ENCODE measurements at places on chromosomes 13 and 19. TPM values are rescaled to one million over a fixed set of nuclear protein-coding genes. Genes with fewer than 3 reads are reported as not detected.
A peak's percentile ranks its signal among the peaks of the same experiment; 100 is the strongest.

C19orf85 gene
- not detected for total RNA-seq

DNA sequence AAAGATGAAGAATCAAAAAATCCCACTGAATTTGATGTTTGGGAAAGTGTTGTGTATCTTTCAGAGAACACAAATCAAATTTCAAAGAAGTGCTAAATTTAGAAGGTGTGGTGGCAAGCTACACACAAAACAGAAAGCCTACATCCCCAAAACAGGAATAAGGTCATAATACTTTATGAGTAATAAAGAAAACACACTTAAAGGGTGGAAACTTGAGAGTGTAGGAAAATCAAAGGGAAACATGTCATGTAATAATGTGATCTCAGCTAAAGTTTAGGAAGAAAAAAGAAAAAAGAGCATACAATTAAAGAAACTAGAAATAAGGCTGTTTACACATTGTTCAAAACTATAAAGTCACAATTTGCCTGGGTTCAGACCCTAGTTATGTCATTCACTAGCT is 668.7 kb downstream of the PCDH17 start:
- no peak for DNase-seq

DNA sequence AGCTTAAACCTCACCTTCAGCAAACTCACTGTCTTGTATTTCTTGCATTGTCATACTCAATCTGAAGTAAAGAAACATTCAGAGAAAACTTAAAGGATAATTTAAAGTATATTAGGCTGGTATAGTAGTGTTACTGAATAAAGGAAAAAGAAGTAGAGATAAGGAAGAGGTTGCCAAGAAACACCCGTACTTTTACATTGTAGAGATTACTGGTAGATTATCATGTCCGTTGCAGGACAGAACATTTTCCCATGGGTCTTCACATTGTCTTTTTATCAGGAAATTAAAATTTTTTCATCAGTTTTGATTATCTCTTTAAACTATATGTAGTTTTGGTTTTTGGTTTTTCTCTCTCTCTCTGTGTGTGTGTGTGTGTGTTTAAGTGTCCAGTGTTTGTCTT is 19.9 kb upstream of the GPR183 start:
- no peak for DNase-seq

FAM174C gene
- 50.1 TPM for total RNA-seq

- no peak for DNase-seq
Observed at GRCh38 chr13:76803831-76804230, 82.4 kb downstream of the KCTD12 start.

MAP4K1 gene
- 374 TPM for total RNA-seq

DNA sequence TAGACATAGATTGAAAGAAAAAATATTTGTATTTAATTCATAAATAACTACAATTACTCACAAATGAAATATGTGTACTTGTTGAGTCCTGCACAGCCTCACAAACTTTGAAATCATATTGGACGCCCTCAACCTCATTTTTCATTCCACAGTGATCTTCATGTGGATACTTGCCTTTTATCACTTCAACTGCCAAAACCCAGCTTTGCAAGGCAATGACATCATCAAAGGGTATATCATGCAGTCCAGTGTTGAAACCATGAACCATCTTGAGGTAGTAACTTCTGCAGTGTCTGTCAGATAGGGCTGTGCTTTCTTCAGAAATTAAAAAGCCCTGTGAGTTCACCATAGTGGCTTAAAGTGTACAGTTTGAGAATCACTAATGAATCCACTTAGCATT is 82.2 kb downstream of the HS6ST3 start:
- no peak for DNase-seq

EFNA2 gene
- total RNA-seq, result not detected

DNA sequence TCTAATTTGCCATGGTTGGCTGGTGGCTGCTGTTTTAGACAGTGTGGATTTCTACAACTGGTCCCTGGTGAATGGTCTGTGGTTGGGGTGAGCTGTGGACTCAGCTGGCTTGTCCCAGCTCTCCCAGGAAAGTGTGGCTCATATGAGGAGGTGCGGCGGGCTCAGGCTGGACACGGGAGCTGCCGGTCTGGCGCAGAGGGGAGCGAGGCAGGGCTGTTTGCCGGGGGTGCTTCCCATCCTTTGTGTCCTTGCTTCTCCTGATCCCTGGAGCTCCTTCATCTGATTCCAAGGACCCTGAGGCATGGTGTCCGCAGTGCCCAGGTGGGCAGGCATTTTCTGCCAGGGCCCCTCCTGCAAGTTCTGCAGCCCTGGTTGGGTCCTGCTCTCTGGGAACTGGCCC is 104.9 kb downstream of the TEX29 start:
- no peak for DNase-seq

C1QTNF9 gene
- not detected for total RNA-seq

IGSF23 gene
- total RNA-seq, result not detected

DNA sequence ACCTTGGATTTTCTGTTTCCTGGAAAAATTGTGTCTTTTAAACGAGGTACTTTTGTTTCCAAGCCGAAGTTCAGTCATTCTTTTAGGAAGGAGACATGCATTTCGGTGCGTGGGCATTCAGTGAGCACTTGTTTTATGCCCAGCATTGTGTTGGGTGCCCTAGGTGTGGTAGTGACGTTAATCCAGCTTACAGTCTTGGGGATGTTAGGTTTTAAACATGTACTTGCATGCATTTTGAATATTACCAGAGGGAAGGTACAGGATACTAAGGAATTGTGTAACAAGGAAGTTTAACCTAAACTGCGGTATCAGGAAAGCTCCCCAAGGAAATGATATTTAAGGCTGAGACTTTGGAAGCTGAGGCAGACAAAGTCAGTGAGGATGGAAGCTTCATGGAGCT is 66.3 kb downstream of the ARHGAP35 start:
- DNase-seq, result no peak

DNA sequence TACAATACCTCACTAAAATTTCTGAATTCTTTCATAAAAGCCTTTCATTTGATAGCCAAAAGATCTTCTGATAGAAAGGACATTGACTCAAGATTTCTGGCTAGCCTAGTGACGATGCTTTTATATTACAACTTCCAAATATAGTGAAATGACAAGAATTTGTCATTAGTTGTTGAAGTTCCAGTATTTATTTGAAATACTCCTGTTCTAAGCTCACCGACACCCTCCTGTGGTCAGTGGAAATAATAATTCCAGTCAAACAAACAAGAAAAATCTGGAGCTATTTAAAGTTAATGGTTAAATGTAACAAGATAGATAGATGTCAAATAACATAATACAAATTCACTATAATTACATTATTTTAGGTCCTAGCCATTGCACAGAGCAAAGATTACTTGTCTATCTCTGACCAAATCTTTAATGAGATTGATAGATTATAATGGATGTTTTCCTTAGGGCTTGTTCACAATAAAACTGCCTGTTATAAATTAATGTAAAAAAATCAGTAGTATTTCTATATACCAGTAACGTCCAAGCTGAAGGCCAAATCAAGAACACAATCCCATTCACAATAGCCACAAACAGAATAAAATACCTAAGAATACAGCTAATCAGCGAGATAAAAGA is 195.5 kb downstream of the RGCC start:
- peak; percentile 35 for DNase-seq

ENOX1 gene
- total RNA-seq, result 0.25 TPM

GARIN5B gene
- total RNA-seq, result not detected

CD70 gene
- total RNA-seq, result 64.4 TPM

DNA sequence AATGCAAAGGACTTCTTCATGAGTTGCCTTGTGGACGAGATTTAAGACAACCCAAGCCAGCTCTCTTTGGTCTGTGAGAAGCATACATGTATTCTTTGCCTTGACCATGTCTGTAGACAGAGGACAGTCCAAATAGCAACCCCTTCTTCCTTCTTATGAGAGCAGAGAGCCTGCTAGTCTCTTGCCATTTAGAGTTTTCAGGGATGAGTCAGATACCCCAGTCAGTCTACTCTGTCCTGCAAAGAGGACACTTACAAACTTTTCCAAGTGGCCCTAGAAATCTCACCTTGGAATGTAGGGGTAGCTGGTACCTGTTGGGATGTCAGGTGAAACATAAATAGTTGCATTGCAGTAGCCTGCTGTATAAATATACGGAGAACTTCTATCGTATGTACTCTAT is 36.7 kb downstream of the DNAJC3 start:
- DNase-seq, result no peak

GRCh38 chr13:114161028-114161556 is 18.0 kb upstream of the CFAP97D2 start:
- no peak for DNase-seq

Measured in activated CD4-positive, alpha-beta memory T cell treated with anti-CD3 and anti-CD28 coated beads, Interleukin-2, amount 10 ng/mL, durations not matched to agents 7 days and 5 days (primary cell).